CD4-positive, alpha-beta T cell treated with Interleukin-10 for 1 hour (primary cell): ENCODE measurements at places on chromosomes 4 and X.

DNA sequence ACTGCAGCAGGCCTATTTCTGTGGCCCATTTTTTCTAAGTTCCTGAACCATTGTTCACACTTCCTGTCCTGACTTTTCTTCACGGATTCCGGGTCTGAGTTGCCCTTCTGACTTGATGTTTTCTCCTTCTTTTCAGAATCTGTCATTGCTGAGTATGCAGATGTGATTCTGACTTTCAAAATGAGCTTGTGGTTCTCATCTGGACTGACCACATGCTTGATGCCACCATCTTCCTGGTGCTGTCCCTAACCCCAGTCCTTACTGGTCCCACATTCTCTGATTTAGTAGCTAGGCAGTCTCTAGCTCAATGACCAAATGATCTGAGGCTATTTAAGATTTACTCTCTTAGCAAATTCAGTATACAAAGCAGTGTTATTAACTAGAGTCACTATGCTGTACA is 822.3 kb upstream of the TENM3 start:
- no peak for DNase-seq

- no peak for DNase-seq
Observed at GRCh38 chrX:13482746-13483541, 86.5 kb upstream of the EGFL6 start.

DNA sequence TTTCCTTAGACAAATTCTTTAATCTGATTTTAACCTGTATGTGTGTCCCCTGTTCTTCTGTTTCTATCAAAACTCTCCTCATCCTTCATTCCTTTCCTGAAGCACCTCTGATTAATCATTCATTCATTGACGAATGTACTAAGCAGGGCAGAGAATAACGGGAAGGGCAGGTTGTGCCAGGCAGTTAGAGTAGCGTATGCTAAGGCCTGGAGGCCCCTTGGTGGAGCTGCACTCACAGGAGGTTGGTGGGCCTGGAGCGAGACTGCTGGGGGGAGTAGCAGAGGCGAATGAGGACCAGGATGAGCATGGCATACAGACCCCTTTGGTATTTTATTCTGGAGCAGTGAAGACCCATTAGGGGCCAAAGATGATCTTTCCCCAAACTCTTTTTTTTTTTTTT is 22.5 kb downstream of the PTTG2 start:
- no peak for DNase-seq

- DNase-seq: peak; percentile 59
Observed at GRCh38 chrX:40266490-40267333, 169.0 kb upstream of the BCOR start.

DNA sequence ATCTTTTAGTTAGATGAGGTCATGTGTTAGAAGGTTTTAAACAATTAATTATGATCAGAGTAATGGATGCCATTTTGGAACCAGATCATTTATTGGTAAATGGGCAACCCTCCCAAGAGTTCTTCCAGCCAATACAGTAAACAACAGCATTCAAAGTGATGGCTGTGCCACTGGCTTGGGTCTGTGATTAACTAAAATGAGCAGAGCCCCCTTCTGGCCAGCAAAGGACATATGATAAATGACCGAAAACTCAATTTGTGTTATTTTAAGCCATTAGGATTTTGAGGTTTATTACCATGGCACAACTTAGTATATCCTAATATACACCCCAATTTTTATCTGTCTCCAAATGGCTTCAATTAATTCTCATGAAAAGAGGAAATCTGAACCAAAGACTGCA is 90.8 kb upstream of the NPFFR2 start:
- no peak for DNase-seq

- no peak for DNase-seq
Observed at GRCh38 chrX:76796311-76796710, 368.8 kb downstream of the MAGEE1 start.

DNA sequence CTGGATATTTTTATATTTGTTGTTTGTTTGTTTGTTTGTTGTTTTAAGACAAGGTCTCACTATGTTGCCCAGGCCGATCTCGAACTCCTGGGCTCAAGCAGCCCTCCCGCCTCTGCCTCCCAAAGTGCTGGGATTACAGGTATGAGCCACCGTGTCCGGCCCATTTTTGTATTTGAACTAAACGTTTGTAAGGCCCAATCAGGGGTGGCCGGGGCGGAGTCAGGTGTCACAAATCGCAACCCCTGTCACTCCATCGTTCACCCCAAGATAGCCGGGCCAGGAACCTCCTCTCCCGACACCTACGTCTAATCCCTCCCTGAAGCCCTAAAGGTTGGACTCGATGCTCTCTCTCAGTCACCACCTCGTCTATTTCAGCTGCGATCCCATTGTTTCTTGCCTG is 722 bp upstream of the EFHC2 start:
- DNase-seq: peak; percentile 82

DNA sequence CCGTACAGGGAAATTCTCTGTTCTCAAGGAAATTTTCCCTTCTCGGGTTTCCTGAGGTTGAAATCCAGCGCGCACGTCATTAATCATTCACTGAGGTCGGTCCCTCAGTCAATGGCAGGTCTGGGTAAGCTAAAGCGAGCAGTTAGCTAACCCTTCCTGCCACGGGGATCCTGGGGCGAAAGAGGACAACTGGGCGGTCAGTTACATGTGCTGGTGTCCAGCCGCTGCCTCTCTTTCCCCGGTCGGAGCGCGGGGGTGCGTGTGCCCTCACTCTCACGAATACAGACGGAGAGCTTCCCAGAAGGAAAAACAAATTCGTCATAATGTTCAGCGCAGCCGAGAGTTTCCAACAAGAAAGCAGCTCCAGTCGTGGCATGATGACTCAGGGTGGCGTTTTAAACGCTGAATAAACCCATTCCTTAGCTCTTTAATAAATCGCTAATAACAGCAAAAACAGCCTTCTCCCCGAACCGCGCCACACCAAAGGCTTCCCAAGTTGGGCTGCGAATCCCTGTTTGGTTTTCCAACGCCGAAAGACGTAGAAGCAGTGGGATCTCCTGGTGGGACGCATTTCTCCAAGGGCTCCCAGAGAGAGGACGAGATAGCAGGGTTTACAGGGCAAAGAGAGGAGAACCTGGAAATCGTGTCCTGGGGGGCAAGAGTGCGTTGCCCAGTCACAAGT is 752 bp upstream of the FGF5 start:
- no peak for DNase-seq

DNA sequence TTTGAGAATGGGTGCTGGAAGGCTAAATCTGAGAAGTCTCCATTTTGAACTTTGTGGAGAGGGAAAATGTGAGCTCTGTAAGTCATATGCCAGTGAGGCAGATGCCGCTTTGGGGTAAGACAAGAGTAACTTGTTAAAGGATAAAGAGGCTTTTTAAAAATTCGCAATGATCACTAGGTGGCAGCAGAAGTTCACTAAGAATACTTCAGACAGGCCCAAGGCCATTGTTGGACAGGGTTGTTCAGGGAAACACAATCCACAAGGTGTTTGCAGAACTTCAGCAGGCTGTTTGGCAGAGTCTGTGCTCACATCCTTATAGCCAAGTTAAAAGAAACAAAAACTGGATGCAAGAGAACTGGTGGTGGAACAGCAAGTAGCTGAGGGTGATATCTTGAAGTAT is 13.7 kb upstream of the PIGA start:
- peak; percentile 37 for DNase-seq

DNA sequence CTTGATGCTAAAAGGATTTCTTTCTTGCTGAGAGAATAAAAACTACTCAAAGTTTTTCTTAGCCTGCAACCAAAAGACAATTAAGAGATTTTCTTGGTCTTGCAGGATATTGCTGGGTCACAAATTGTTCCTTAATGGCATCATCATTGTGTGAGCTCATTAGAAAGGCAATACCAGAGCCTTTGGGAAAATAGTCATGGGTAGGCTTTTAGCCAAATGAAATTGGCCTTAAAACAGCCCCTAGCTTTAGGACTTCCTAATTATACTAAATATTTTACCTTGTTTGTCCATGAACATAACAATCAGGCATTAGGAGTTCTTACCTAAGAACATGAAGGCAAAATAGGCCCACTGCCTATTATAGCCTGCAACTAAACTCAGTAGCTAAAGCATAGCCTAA is 10.4 kb upstream of the FAM13A start:
- DNase-seq: no peak

DNA sequence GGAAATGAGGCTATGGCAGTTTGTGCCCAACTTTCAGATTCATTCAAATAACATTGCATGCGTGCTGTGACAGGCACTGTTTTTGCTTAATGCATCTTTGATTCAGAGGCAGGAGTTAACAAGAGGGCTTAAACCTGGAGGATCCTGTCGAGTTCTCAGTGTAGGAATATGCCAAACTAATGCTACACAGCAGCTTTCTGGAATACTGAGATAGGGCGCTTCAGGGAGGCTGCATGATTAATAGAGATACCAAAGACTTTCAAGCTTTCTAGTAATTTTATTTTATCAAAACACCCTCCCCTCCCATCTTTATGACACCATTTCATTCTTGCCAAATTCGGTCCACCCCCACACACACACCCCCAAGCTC is 636 bp upstream of the TIMM8A start:
- no peak for DNase-seq

DNA sequence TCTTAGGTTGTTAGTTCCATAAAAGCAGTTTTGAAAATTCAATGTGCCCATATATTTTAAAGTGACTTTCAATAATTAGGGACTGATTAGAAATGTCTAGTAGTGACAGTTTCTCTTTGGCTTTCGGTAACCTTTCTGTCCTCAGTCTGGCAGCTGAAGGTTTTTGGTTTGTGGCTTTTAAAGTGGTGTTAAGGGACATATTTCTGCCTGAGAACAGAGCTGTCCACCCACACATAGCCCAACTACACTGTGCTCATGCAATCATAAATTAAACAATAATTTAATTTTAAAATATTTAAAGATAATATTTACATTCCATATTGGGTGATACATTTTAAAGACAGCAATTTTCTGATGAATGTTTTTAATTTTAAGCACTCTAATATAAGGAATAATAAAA is 335.0 kb upstream of the TENM3 start:
- no peak for DNase-seq

DNA sequence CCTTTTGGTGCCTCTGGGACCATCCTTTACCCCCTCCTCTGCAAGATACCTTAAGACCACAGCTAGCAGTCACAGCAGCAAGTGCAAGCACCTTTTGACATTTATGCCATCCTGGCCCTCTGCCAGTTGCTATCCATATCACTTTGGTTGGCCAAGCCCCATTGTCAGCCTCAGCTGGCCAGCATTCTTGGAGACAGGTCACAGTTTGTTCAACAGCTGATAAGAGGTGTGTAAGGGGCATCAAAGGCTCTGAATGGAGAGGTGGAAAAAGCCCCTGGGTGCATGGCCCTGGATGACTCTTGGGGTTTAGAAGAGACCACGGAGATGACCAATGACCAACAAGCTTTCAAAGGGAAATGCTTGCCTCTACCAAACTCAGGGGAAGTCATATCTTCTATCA is 133.6 kb upstream of the MAMLD1 start:
- DNase-seq: no peak

GRCh38 chrX:10395643-10396042 is 224.7 kb downstream of the MID1 start:
- no peak for DNase-seq

GRCh38 chrX:84186603-84187532 is 1.1 kb downstream of the RPS6KA6 start:
- no peak for DNase-seq

- DNase-seq: no peak
Observed at GRCh38 chr4:81651243-81651899, 179.7 kb upstream of the RASGEF1B start.

GRCh38 chr4:89939994-89940393 is 45.3 kb downstream of the MMRN1 start:
- no peak for DNase-seq

DNA sequence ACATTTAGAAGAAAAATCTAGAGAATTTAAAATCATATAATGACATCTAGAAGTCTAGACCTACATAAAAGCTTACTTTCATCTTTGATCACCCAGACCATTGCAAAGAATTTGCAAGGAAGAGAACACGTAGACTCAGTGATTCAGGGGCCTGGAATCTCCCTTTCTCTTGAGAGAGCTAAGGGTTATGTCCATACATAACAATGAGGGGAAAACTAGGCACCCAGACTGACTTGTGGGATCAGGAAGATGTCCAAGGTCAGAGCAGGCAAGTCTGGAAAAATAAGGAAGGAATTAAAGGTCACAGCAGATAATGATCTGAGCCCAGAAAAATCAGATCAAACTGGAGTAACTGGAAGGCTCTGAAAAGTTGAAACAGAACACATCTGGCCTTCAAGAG is 198.4 kb upstream of the SFRP2 start:
- DNase-seq: no peak

- no peak for DNase-seq
Observed at GRCh38 chr4:157824021-157824420, 348.8 kb downstream of the GASK1B start.

DNA sequence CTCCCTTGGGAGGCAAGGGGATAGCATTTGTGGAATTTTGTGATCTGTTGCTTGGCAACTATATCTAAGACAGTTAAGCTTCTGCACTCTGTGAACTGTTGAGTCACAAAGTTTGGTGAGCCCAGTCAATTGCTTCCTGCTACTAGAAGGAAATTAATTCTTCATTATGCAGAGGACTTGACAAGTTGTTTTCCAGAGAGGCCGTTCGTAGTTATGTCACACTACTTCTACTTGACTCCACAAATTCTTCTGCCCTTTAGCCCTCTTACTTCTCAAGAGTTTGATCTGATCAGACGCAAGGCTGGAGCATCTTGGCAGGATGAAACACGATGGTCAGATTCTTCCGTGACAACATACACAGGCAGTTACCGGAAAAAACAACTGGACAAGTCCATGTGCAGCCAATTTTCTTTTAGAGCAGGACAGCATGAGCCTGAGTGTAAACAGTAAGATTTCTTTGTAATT is at the start of gene C4orf51:
TSS of gene C4orf51 (plus strand) at position 156 of the 465 bp plus-strand sequence. CDS start at position 214, 58 bp downstream.
- DNase-seq: no peak

GRCh38 chr4:48649505-48649904 is 130.6 kb downstream of the FRYL start:
- DNase-seq: no peak

DNA sequence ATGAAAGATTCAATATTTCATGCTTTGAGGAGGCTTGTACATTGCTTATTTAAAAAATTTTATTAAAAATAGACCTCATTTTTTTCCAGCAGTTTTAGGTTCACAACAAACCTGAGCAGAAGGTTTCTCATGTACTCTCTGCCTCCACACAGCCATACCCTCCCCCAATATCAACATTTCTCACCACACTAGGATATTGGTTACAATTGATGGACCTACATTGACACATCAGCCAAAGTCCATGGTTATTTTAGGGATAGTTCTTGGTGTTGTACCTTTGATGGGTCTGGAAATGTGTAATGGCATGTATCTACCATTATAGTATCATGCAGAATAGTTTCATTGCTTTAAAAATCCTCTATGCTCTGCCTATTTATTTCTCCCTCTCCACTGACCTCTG is 611.0 kb downstream of the KCTD8 start:
- no peak for DNase-seq

GRCh38 chr4:111937368-111937767 is 207.9 kb upstream of the FAM241A start:
- no peak for DNase-seq

- DNase-seq: no peak
Observed at GRCh38 chr4:42819863-42820514, 72.5 kb upstream of the GRXCR1 start.

- peak; percentile 45 for DNase-seq
Observed at GRCh38 chrX:130097507-130098209, 12.6 kb downstream of the ELF4 start.

GRCh38 chr4:135927651-135928050 is 1604.6 kb downstream of the PCDH18 start:
- no peak for DNase-seq
